ENCODE measurements at places on chromosomes 2 and 18. TPM values are rescaled to one million over a fixed set of nuclear protein-coding genes. Genes with fewer than 3 reads are reported as not detected.

Gene DNAJC5G
- not detected for total RNA-seq

Gene CTDP1
- total RNA-seq = 14.1 TPM

Gene SH3RF3
- 8.4 TPM for total RNA-seq

Gene SLC9A2
- total RNA-seq = under 0.01 TPM

All from fibroblast of the aortic adventitia (primary cell).